Foreskin keratinocyte (primary cell): ENCODE measurements at places on chromosomes 4 and X. TPM values are rescaled to one million over a fixed set of nuclear protein-coding genes. Genes with fewer than 3 reads are reported as not detected.
A peak's percentile ranks its signal among the peaks of the same experiment; 100 is the strongest.

DNA sequence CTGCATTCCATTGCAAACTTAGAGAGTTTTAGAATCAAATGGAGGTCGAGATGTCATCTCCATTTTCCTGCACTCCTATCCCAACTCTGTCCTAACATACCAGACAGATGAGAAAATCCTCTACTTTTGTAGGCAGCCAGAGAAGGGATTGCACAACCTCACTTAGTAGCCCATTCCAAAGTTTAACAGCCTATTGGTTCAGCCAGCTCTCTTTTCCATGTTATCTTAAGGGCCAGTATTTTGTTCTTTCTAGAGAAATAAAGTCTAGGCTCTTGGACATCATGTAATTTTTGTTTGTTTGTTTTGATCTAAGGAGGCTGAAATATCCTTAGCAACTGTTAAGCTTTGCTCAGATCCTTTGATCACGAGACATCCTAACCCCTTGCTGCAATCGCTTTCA, 173.0 kb downstream of the COX18 start:
- peak; percentile 42 for DNase-seq

DNA sequence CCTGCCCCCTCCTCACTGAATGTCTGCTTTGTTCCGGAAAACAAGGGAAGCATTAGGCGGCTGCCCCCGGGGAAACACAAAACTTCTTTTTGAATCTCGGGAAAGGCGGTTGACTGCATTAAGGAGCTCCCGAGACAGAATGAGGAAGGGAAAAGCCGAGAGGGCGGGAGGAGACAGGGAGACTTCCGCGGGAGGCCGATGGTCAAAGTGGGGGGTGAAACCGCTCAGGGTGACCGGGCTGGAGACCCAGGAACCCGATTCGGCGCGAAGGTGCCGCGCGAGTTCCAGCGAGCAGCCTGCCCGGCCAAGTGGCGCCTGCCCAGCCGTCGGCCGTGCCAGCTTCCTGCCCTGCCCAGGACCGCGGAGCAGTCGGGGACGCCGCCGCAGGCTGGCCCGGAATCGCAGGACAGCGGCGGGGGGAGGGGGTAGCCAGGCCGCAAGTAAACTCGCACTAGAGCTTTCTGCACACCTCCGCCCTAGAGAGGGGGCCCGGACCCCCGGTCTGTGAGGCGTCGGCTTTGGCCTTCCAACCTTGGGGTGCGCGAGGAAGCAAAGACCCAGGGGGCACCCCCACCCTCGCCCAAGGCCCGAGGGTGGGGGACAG, 55.1 kb upstream of the BCOR start:
- DNase-seq: no peak

DNA sequence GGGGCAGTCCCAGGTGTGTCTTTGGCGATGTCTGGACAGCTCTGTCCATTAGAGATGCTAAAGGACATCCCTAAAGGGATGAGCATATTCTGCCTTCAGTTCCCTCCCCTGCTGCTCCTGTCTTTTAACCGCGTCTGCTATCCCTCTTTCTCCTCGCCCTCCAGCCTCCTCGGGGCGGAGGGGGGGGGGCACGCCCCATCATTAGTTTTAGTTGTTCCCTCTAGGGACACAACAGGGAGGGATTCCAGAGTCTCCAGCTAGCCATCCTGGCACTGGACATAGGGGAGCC, 1.1 kb downstream of the MSL3 start:
- no peak for DNase-seq

DNA sequence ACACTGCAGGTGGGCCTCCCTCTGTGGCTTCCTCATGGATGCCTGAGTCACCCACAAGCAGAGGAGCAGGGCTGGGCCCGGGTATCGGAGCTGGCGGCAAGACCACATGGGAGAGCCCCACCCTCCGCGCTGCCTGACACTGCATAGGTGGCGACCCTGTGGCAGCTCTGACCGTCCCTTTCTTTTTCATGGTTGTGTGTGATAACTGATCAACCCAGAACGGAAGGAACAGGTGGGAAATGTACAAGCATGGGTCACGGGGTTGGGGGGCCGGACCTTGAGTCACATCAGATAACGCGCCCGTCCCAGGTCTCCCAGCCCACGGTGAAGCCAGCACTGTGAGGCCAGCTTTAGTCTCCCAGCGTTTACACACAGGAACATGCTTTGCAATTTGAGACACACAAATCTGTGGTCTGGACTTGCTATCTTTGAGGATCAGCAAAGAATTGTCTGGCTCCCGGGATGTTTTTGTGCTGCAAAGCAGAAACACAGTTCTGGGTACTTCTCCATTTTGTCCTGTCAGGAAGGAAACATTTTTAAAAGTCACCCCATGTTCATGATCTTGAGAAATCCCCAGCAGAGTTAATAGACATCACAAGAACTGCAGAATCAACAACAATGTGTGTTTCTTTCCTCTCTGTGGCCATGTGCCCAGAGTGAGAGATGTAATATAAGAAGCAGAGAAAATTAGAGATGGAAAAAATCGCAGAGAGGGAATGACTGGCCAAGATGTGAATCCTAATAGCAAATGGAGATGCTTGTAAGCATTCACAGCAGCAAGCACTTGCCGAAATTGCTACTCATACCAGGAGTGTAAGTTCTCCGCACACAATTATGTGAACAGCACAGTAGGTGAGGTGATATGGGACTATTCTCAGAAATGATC, 70.1 kb upstream of the CBR4 start:
- no peak for DNase-seq

DNA sequence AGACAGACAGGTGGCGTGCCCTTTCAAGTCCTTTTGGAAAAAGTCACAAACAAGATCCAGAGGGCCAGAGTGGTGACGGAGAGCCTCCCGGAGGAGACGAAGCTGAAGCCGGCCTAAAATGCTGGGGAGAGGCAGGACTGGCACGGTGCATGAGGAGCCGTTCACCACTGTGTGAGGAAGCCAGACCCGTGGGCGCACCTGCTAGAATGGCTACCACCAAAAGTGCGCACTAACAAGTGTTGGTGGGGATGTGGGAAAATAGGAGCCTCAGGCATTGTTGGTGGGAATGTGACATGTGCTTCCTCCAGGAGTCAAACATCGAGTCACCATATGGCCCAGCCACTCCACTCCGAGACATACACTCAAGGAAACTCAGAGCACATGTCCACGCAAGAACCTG, 67.4 kb upstream of the HELT start:
- no peak for DNase-seq

Gene MSX1
- 0.10 and 0.32 TPM in 2 replicates for total RNA-seq

- no peak for DNase-seq
Measured at GRCh38 chr4:186405957-186406356, 140.0 kb downstream of the F11 start.

Gene PNPLA4
- total RNA-seq: 16.2 and 18.2 TPM in 2 replicates

Gene TMSB15C
- 1.1 and 1.8 TPM in 2 replicates for total RNA-seq

Gene ATOH1
- not detected in 2 replicates for total RNA-seq

DNA sequence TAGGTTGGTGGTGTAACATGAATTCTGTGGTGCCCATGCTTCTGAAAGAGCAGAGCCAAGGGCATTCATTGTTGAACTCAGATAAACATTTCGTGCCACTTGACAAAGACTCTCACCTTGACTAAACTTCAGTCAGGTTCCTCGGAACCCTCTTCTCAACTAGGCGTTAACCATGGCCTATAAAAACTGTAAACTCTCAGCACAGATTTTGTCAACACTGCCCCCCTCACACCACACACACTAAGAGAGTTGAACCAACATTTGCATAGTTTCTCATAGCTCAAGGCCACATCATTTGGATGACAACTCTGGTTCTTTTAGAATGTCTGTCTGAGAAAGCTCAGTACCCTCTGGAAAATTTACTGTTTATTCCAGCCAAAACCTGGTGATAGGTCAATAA, 28.1 kb downstream of the CASP6 start:
- DNase-seq: no peak

Gene NSDHL
- total RNA-seq: 55.5 and 64.0 TPM in 2 replicates

GRCh38 chrX:20399728-20400414, 133.2 kb upstream of the RPS6KA3 start:
- no peak for DNase-seq

GRCh38 chr4:30073011-30073710, 647.0 kb upstream of the PCDH7 start:
- no peak for DNase-seq

Gene NIPAL1
- total RNA-seq: 16.2 and 17.0 TPM in 2 replicates

Gene SSX2
- total RNA-seq: not detected in 2 replicates

Gene RBPJ
- total RNA-seq: 29.3 and 31.5 TPM in 2 replicates

- DNase-seq: no peak
Measured at GRCh38 chrX:139882299-139882698, 50.6 kb downstream of the ATP11C start.

Gene NEIL3
- total RNA-seq: 10.1 and 14.2 TPM in 2 replicates

Gene TMPRSS11F
- 0.04 and 0.10 TPM in 2 replicates for total RNA-seq

GRCh38 chr4:93396272-93396671, 432.3 kb upstream of the ATOH1 start:
- peak; percentile 30 for DNase-seq

DNA sequence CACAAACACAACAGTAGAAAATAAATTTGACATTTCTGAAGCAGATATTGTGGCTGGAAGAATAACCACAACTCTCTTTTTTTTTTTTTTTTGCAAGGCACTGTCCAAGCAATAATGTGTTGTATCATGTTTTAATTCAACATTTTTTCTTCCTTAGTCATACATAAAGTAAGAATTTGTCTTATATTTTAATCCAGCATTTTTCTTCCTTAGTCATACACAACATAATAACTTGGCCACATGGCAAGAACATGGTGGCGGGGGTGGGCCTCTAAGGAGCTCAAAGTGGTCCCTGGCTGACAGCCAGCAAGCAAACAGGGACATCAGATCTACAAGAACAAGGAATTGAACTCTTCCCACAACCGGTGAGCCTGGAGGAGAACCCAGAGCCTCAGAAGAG, 20.2 kb downstream of the FBXW7 start:
- peak; percentile 47 for DNase-seq

DNA sequence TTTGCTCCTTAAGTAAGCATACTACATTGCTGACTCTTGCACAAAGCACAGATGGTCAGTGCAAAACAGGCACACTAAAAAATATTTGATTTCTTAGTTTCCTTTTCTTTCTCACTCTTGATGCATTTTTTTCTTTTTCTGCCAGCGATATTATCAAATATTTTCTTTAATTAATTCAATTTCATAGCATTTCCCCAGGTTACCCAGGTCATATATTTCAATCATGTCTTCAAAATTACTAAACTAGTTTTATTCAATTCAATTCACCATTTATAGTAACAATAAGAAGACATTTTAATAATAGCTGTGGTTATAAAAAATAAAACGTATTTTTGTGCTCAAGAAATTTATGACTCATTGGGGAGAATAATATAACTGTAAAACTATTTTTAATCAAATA, 421.2 kb downstream of the GASK1B start:
- DNase-seq: no peak

DNA sequence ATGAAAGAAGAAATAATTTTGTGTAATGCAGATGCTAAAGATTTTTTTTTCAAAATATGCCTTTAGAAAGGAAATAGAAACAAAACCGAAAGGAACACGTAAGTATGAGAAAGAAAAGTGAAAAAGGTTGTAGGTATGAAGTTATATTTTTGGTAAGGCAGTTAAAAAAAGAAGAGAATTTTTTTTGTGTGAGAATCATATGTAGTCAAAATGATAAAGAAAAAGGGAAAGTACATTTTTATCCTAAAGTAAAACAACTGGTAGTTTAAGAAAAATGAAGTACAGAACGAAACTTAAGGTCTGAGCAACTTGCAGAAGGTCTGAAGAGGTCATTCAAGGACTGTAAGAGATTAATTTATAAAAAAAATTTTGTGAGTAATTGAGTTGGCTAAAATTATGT, 164.0 kb upstream of the TRAM1L1 start:
- DNase-seq: no peak

GRCh38 chrX:68746988-68747387, 81.8 kb upstream of the EFNB1 start:
- no peak for DNase-seq

DNA sequence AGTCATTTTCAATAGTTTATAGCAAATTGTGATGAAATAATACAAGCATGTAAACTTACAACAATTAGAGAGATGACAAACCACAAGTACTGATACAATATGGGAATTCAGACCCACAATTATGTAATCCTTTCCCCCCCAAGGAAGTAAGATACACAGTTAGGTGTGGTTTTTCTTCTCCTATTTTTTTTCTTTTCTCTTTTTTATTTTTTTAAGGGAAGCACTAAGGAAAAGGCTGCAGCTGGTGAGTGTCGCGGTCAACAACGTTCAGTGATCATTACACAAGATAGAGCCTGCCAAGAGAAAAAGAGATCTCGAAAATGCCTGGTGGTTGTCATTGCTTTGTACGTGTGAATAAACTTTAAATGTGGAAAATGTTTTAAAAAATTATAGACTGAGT, 9.8 kb downstream of the NDNF start:
- no peak for DNase-seq

Gene FAT1
- total RNA-seq: 288 and 372 TPM in 2 replicates

DNA sequence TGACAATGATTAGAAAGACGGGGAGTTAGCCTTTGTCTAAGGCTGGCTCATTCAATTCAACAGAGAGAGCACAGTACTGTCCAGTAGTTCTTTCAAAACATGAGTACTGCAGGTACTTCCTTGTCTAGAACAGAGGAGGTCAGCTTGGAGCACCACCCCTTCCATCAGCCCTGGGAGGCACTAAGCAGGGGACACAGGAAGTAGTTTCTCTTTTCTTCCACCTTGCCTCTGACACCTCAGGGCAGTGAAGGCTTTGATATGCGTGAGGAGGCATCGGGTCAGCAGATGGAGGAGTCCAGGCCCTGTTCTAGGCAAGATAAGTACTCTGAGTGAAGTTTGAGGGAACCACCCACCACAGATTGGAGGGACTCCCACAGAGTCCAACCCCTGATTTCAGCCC, 33.1 kb downstream of the MAGEB10 start:
- DNase-seq: no peak

DNA sequence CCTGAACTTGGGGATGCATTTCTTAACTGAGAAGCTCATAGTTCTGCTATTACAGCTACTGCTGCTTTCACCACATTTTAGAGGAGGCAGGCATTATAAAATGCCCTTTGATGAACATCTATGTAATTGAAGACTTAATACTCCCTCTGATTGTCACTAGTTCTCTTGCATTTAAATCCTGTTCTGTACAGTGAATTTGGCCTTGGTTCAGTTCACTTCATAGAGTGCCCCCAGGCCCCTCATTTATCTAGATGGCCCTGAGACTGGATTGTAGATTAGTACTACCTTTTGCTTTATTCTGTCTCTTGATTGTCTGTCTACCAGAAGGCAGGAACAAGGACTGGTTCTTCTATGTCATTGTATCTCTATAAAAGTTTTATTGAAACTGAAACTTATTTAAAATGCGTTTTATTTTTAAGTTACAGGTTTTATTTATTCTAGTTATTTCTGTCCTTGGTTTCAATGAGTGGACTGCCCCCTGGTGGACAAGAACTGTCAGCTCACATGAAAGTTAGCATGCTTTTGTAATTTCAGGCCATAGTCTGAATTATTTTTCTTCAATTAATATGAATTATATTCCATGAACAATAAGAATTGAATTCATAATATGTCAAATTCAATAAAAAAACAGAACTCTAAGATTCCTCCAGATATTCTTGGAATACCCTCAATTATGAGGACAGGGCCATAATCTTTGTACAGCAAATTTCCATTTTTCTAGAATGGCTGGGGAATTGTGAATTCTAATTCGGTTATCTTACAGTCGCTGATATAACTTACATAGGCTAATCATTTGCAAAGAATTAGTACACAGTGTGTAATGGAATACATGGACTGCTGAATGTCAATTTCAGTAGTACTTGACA, 47.2 kb upstream of the TMEM33 start:
- no peak for DNase-seq

GRCh38 chrX:1400742-1401471, 9.0 kb upstream of the SLC25A6 start:
- no peak for DNase-seq
